ENCODE measurements at places on chromosomes 3 and 15. TPM values are rescaled to one million over a fixed set of nuclear protein-coding genes. Genes with fewer than 3 reads are reported as not detected.

GRCh38 chr3:195451373-195452015 is 8.7 kb upstream of the ACAP2 start:
- DNase-seq, result no peak

GRCh38 chr3:141722081-141722480 is 16.0 kb upstream of the RNF7 start:
- no peak for DNase-seq

SQOR gene
- total RNA-seq, result 4.6 TPM

GRCh38 chr3:43818229-43818628 is 127.5 kb downstream of the ABHD5 start:
- no peak for DNase-seq

All from muscle of leg (tissue), 16 donors.